CD4-positive, alpha-beta T cell (primary cell): ENCODE measurements at places on chromosomes 2 and 18. TPM values are rescaled to one million over a fixed set of nuclear protein-coding genes. Genes with fewer than 3 reads are reported as not detected.

ATIC gene
- 40.5 TPM for total RNA-seq

NRP2 gene
- not detected for total RNA-seq

DNA sequence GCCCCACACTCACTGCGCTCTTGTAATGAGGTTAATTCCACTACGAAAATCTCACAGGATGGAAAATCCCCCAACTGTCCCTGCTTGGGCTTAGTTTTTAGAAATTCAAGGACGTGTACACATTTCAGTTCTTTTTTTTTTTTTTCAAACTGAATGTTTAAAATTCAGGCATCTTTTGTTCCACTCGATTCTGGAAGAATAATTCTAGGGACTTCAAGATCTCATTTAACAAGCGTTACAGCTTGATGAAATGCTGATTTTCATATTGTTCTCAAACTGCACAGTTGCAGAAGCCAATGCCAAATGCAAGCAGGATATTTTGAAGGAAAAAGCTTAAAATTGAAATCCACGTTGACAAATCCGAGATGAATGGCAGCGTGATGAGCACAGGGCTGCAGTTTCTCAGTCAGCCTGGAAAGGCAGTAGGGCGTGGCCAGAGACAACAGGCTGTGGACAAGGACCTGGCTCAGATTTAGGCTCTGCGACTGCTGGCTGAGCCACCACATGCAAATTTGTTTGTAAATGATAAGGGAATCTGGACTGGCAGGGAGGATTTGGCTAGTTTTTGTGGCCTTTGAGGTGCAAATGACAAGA, 128.1 kb upstream of the MYCN start:
- H3K4me3 ChIP-seq, result no peak overlapping the region
- no peaks in the 10 kb centered on the region for H3K36me3 ChIP-seq
- H3K27me3 ChIP-seq, result no peaks in the 10 kb centered on the region
- H3K27ac ChIP-seq, result no peak overlapping the region

GRCh38 chr2:1681323-1682180, 62.8 kb downstream of the PXDN start:
- H3K4me3 ChIP-seq, result no peak overlapping the region
- H3K27ac ChIP-seq, result no peak overlapping the region
- no peaks in the 10 kb centered on the region for H3K36me3 ChIP-seq
- no peaks in the 10 kb centered on the region for H3K27me3 ChIP-seq

GRCh38 chr2:7748717-7749415, 831.7 kb downstream of the RNF144A start:
- H3K36me3 ChIP-seq, result no peaks in the 10 kb centered on the region
- H3K27ac ChIP-seq, result no peak overlapping the region
- no peak overlapping the region for H3K4me3 ChIP-seq
- H3K4me1 ChIP-seq, result peaks cover 11% of the 10 kb centered on the region
- H3K27me3 ChIP-seq, result no peaks in the 10 kb centered on the region

GRCh38 chr2:26647981-26648380, 6.8 kb upstream of the CIB4 start:
- no peaks in the 10 kb centered on the region for H3K4me1 ChIP-seq
- H3K27me3 ChIP-seq, result peaks cover 5% of the 10 kb centered on the region
- no peak overlapping the region for H3K4me3 ChIP-seq
- no peaks in the 10 kb centered on the region for H3K36me3 ChIP-seq
- DNase-seq, result no peak
- H3K27ac ChIP-seq, result no peak overlapping the region

GRCh38 chr2:131127076-131127475, 21.9 kb downstream of the PLEKHB2 start:
- no peak overlapping the region for H3K4me3 ChIP-seq
- DNase-seq, result no peak
- no peaks in the 10 kb centered on the region for H3K27me3 ChIP-seq
- no peak overlapping the region for H3K27ac ChIP-seq
- H3K4me1 ChIP-seq, result no peaks in the 10 kb centered on the region
- H3K36me3 ChIP-seq, result peaks cover 77% of the 10 kb centered on the region

- no peak overlapping the region for H3K27ac ChIP-seq
- H3K36me3 ChIP-seq, result no peaks in the 10 kb centered on the region
- H3K4me1 ChIP-seq, result no peaks in the 10 kb centered on the region
- no peak overlapping the region for H3K4me3 ChIP-seq
- H3K27me3 ChIP-seq, result no peaks in the 10 kb centered on the region
- DNase-seq, result no peak
These were observed 25.5 kb upstream of the PXDN start for GRCh38 chr2:1769703-1770422.
